T-helper 2 cell (primary cell): ENCODE measurements at places on chromosomes 12 and 14.

- DNase-seq, result no peak
Observed at GRCh38 chr14:85508863-85509262, 21.1 kb upstream of the FLRT2 start.

GRCh38 chr12:24469089-24469488 is 479.8 kb downstream of the BCAT1 start:
- no peak for DNase-seq

DNA sequence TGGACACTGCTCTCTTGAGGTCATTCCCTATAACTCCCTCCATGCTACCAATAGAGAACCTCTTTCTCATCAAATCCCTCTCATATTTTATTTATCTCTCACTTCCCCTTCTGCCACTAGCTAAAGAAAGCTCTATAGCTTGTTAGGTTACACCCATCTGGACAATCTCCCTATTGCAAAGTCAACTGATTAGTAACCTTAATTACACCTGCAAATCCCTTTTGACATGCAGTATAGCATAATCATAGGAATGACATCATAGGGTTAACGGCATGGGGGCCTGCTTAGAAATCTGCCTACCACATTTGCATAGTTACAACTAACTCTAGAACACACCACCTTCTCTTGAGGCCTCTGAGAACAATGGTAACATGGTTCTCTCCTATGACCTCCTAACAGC is 181.2 kb downstream of the EMP1 start:
- DNase-seq, result no peak

DNA sequence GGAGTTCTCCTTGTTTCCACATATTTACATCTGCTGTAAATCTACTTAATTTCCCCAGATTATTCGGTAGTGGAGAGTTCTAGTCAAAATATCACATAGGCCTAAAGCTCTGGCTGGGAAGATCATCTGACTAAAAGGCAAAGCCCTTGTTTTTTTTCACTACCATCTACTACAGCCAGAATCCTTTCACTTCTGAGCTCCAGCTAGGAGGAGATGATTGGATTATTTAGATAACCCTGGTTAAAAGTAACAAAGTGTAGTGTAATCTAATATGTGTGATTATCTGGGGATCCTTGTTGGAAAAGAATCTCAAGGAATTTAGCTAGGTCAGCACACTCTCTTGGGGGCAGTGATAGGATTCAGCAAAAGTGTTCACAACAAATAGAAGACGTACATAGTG is 125.4 kb downstream of the DYRK2 start:
- no peak for DNase-seq

- peak; percentile 88 for DNase-seq
Observed at GRCh38 chr12:6461401-6462233, 8.9 kb downstream of the VAMP1 start.

- no peak for DNase-seq
Observed at GRCh38 chr12:123941000-123941399, 31.6 kb downstream of the CCDC92 start.
